ENCODE measurements at places on chromosomes 5 and 9.
A peak's percentile ranks its signal among the peaks of the same experiment; 100 is the strongest.

GRCh38 chr5:174532455-174533453, 191.6 kb upstream of the MSX2 start:
- peak; percentile 93 for DNase-seq

DNA sequence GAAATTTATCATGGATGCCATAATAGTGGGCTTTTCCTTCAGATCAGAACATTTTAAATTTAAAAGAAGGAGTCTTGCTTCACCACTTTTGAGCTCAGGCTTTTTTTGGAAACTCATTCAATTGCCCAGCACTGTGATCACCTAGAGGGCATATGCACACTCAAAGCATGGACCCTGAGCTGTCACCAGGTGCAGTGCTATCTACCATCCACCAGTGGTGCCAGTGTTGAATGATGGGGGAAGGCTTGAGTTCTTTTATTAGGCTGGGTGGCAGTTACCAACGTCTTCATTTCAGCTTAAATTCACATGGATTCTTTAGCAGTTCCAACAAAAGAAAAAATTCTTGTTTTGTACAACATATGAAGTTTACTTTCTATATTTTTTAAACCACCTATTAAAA, 164.1 kb downstream of the CFAP90 start:
- DNase-seq = no peak

GRCh38 chr5:3276896-3277295, 318.7 kb upstream of the IRX1 start:
- no peak for DNase-seq

- DNase-seq = no peak
These were observed 593.4 kb upstream of the RGMB start for GRCh38 chr5:98179791-98180755.

Data from urothelium cell line (cell line).